ENCODE measurements at places on chromosomes 7 and 10. TPM values are rescaled to one million over a fixed set of nuclear protein-coding genes. Genes with fewer than 3 reads are reported as not detected.

The OGA gene
- 349 TPM for total RNA-seq

The ELN gene
- 10.9 TPM for total RNA-seq

The ALKBH4 gene
- total RNA-seq: 14.3 TPM

The AKR1C4 gene
- not detected for total RNA-seq

DNA sequence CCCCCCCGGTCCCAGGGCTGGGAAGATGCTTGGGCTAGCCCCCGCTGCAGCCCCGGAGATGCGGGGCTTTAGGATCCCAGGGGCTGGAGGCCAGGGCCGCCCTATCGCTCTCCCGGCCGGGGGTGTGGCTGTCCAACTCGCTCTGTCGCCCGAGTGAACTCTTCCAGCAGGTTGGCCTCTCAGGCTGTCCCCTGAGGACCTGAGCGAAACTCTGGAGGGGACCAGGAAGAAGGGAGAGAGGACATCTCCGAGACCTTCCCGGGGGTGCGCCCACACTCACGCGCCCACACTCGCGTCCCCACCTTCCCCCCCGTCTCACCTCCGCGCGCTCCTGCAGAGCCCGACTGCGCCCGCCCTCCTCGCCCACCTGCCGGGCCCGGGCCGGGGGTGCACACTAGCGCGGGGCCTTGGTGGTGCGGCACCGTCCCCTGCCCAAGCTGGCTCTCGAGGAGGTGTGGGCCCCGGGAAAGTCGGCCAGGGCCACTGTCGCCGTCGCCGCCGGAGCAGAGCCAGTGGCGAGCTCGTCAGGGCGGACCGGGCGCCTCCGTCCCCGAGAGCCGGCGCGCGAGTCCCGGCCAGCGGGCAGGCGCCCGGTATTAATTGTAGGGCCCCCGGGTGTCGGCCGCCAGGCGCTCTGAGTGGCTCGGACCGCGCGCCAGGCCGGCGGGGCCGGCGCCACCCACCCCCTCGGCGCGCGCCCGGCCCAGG is 101.7 kb upstream of the SVIL start:
- DNase-seq: no peak

GRCh38 chr7:45695249-45695995 is 121.3 kb downstream of the ADCY1 start:
- DNase-seq: no peak

GRCh38 chr7:131767591-131767990 is 211.2 kb upstream of the PODXL start:
- no peak for DNase-seq

- DNase-seq: no peak
Measured at GRCh38 chr10:113431398-113432160, 121.3 kb upstream of the HABP2 start.

DNA sequence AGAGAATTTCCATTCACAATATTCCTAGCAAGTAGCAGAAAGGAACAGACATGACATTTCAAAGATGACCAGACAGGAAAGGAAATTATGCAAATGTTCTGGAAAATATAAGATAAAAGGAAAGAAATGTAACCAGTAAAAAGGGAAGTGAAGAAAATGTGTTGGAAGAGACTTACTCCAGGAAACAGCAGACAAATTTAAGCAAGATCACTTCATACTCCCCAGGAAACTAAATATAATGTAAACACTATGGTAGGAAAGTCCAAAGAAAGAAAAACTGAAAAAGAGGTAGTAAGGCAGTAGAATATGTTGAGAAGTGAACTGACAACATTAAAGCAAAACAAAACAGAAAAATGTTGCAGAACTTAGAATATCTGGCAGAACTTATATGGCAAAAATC is 6.4 kb upstream of the ST8SIA6 start:
- DNase-seq: no peak

- DNase-seq: no peak
Measured at GRCh38 chr7:137996386-137996851, 5.5 kb downstream of the CREB3L2 start.

DNA sequence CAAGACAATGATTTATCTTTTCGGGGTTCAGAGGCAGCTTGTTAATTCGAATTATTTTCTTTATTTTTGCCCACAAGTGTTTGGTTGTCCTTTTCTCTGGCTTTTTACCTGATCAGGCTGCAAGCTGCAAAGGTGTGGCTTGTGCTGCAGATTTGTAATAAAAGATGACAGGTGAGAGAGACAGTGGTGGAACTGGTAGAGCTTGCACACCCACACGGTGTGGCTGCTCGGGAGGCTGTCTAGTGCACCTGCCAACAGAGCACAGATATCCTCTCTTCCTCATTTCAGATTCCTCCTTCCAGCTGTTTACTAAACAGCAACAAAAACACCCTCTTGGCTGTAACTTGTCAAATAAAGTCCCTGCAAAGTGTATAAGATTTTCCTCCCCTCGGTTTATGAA is 9.2 kb downstream of the GJD4 start:
- DNase-seq: no peak
